ENCODE measurements at places on chromosomes 11 and 22.

GRCh38 chr11:90171359-90171758 is 36.9 kb downstream of the NAALAD2 start:
- no peak for DNase-seq

GRCh38 chr11:44949160-44950030 is 1.3 kb downstream of the TP53I11 start:
- no peak for DNase-seq

DNA sequence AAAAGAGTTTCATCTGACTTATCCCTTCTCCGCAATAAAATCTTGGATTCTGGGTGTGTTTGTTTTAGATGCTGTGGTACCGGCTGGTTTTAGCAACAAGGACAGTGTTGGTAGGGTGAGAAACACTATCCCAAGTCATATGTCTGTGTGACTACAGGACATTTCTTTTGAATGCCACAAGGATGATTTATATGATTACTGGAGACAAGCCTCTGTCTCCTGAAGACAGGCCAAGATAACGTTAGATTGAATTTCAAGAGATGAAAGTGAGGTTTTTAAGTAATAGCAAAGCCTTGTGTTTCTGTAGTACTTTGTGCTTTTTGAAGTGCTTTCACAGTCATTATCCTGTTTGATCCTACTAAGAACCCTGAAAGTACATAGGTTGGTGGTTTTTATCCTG is 101.6 kb downstream of the COMMD9 start:
- no peak for DNase-seq

GRCh38 chr11:303363-303762 is 4.0 kb upstream of the IFITM5 start:
- DNase-seq, result no peak

- no peak for DNase-seq
Observed at GRCh38 chr22:36764060-36764459, 11.9 kb downstream of the IFT27 start.

- no peak for DNase-seq
Observed at GRCh38 chr11:64484191-64485022, 106.6 kb upstream of the SLC22A12 start.

DNA sequence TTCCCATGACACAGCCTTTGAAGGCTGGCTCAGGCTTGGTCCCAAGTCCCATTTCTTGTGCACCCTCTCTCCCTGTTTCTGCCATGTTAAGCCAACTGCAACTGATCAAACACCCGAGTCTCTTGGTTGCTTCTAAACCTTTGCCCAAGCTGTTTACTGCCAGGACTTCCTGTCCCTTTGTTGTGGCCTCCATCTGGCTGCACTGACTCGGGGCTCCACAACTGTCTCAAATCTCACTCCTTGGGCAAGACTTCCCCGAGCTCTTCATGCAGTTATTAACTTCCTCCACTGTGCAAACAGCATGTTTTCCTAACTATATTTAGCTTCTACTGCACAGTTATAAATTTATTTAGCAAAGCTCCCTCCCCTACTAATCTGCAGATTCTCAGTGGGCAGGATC is 4.3 kb downstream of the VPREB1 start:
- DNase-seq, result no peak

DNA sequence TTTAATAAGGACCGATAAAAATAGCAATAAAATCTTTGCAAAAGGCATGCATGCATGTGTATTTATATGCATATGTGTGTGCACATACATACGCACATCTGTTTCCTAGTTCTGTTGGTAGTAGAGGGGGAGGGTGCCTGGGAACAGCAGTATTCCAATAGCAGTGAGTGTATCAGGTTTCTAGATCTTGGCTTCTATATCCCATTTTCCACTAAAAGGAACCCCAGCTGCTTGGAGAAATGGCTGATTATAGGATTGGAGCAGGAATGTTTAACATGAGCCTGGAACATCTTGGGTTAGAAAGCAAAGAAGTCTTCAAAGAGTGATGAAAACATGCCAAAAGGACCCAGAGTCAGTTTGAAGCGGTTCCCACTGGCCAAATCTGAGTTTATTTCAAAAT is 21.0 kb downstream of the TNRC6B start:
- DNase-seq, result no peak

DNA sequence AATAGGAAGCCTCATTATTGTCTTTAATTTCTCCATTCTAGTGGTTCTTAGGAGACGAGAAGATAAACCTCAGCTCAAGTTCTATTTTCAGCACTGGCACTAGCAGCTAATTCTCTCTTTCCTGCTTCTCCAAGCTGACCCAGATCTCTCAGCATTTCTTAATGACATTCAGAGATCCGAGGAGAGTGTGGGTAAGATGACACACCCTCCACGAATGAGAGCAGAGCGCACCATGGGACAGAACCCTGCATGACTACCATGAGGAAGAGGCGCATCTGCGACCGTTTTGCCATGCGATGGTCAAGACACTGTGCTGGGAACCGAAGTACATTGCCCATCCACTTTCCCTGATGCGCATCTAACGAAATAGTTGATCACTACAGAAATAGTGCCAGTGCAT is 241.8 kb downstream of the LARGE1 start:
- DNase-seq, result no peak

- no peak for DNase-seq
Observed at GRCh38 chr11:73338279-73338678, 30.2 kb downstream of the ARHGEF17 start.

GRCh38 chr11:70251659-70252321 is 18.7 kb upstream of the PPFIA1 start:
- DNase-seq, result no peak

DNA sequence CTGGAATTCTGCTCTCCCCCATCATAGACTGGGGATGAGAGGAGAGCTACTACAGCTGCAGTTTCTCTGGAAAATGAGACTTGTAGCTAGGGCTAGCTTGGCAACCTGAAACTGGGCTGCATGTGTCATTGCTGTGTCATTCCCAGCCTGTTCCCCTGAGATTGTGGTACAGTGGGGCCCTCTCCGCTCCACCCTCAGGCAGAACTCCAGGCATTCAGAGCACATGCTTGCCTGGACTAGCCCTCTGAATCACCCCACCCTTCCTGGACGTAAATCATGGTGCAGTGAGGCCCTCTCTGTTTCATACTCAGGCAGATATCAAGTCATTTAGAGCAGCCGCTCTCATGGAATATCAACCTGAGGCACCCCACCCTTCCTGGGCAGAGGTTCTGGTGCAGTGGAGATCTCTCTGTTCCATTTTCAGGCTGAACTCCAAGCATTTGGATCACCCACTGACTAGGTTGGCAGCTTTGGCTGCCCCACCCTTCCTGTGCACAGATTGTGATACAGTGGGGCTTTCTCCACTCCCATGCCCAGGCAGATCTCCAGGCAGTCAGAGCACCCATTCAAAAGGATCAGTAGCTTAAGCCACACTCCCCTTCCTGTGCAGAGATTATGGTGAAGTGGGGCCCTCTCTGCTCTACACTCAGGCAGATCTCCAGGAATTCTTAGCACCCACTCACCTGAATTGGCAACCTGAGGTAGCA is 274.4 kb downstream of the C11orf87 start:
- DNase-seq, result no peak

GRCh38 chr22:20226077-20226716 is 41.9 kb downstream of the RTN4R start:
- no peak for DNase-seq

GRCh38 chr11:83773950-83774880 is 488.0 kb upstream of the CCDC90B start:
- no peak for DNase-seq
